ENCODE measurements at places on chromosomes 3 and 15.

DNA sequence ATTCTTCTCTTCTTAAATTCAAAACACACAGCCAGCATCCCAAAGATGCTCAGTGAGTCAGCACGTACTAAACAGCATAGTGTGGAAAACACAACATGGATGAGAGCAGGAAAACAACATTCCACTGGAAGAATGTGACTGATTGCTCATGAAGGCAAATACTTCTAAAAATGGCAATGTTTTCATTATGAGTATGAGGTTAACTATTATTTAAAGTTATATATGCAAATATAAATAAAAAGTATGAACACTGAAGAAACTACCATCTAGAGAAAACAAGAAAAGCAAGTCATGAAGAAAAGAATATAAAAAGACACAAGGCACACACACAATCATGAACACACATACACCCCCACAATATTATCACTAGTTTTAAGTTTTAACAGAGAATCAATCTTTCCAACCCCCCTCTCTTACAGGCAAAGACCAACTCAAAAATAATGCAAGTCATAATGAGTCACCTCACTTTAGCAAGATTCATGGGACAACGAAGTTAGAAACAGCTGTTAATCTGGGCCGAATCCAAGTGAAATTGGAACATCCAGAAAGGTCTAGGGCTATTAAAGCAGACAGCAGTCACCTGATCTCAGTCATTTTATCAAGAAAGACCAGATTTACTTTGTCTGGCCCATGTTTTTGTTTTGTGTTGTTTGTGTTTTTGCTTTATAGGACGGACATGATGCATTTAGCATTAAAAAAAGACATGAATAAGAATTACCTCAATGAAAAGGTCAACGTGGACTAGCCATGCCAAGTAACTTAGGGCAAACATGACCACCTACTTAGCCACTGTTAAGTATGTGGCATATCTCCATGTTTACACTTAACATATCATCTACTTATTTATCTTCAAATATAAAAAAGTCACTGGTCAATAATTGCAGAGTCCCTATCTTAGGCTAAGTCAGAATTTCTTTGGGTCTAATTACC, 18.1 kb downstream of the GBE1 start:
- no peak for DNase-seq

- DNase-seq = no peak
These were observed 208.7 kb downstream of the MECOM start for GRCh38 chr3:169454823-169455222.

GRCh38 chr3:134353171-134353825, 20.9 kb downstream of the AMOTL2 start:
- DNase-seq = no peak

GRCh38 chr3:112376241-112376911, 43.4 kb downstream of the CD200 start:
- DNase-seq = no peak

DNA sequence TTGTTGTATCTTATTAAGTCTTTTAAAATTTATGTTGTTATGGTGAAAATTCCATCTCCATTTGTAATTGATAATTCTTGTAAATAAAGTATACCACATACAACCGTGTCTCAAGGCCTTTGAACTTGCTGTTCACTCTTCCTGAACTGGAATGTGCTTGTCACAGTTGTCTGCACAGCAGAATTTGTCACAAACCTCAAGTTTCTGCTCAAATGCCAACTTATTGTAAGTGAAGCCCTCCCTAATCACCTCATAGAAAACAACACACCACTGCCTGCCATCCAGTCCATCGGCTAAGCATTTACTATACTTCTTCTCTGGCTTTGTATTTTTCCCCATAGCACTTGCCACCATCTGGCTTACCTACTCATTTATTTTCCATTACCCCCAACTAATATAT, 192.3 kb downstream of the THRB start:
- DNase-seq = no peak

DNA sequence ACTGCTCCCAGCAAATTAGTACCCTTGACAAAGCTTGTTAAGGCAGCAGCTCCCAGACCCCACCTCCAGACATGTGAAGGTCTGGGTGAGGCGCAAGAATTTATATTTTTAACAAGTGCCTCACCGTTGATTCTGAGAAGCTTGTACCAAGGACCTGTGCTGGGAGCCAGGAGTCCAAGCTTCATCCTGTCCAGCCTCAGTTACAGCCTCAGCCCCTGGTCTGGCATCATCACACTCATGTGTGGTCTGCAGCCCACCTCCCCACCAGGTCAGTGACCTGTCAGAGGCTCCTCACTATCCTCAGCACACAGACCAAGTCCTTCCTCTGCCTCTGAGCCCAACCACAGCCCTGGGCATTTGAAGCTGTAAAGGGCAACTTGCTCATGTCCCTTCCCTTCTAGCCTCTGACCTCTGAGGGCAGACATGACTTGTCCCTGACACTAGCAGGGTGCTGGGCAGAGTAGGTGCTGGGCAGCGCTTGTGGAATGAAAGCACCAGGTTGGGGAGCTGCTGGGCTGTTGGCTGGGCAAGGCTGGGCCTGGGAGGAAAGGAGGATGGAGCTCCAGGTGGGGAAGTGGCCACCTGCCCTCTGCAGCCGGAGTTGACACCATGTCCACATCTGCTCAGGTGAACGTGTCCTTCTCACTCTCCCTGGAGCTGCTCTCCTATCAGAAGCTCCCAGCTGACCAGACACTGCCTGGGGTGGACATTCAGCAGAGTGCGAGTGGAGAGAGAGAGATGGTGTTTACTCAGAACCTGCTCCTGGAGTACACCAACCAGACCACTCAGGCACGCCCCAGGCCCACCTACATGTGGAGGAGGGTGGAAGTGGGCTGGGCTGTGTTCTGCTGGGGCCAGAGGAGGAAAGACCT, 16.9 kb downstream of the ACAA1 start:
- no peak for DNase-seq

DNA sequence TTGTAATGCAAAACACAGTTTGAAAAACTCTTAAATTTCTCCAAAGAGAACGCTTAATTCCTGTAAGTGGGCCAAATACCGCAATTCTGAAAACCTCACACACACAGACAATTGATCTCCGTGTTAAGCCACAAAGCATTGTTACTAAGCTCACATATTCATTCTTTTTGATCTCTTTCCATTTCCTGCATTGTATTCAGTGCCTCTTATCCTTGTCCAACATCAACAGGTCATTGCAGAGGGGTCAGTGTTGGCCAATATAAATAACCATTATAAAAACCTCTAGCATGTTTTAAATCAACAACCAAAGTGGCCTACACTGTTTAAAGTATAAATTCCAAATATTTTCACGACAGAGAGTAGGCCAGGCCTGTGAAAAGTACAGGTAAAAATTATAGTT, 171.1 kb downstream of the PDZRN3 start:
- no peak for DNase-seq

GRCh38 chr3:175098644-175099043, 239.5 kb downstream of the NAALADL2 start:
- no peak for DNase-seq

- DNase-seq = no peak
These were observed 49.6 kb upstream of the TLE3 start for GRCh38 chr15:70147178-70147760.

GRCh38 chr15:76070921-76071635, 11.3 kb downstream of the TMEM266 start:
- DNase-seq = no peak

GRCh38 chr3:102374863-102375634, 59.8 kb upstream of the ZPLD1 start:
- DNase-seq = no peak

DNA sequence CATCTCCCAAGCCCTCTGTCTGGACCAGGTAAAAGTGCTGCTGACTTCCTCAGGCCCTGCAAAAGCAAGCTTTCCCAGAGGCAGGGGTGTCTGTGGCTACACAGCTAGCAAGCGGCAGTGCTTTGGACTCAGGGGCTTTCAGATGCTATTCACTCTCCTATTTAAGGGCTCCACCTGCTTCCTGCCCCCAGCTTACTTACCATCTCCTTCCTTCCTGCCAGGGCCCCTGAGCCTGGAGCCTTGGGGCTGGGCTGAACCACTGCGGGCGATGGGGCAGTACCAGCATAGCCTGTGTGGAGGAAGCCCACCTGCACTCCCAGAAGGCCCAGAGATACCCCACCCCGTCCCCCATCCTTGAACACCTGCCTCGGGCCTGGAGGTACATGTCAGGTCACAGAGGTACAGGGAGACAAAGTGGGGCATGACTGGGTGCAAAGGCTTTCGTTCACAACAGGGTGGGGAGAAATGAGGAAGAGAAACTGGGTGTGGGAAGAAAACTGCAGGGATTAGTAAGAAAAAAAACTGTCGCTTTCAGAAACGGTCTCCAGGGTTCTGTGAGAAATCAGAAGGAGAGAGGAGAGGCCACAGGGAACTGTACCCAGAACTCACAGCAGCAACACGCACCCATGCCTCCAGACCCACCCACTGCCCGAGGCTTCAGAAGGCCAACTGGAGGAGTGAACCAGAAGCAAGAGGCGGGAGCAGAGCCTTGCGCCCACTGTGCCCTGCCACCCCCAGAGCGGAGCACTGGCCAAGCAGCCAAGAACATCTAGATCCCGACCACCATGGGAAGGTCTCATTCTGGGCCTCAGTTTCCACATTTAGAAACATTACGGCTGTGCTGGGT, 49.5 kb downstream of the CCDC12 start:
- no peak for DNase-seq

- no peak for DNase-seq
These were observed 145.3 kb downstream of the ADAMTS17 start for GRCh38 chr15:100196326-100197058.

DNA sequence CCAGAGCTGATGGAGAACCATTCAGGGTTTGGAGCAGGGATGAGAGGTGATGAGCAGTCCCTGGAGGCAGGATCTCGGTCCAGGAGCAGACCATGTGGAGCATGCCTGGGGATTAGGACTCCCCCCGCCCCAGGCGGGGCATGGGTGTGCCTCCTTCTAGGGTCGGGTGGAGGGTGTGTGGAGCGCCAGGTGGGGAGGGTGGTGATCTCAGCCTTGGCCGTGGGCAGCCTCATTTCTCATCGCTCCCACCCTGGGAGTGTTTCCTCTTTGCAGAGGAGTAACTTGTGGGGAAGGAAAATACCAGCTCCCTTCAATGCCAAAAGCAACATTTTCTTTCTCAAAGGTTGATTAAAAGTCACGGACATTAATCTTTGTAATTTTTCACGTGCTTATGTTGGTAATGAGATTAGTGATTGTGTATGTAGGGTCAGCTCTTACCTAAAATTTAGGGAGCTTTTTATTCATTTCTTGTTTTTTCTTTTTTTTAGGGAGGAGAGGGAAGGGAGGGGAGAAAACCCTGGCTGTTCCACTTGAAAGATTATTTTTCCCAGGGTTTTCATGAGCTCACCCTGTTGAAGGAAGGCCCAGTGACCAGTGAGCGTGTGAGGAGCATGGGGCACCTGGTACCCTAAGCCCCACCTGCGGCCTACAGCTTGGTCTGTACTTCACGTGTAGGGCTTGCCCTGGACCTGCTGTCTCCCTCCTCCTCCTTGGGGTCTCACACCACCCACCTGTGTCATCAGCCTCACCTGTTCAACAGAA, 11.0 kb downstream of the FBLN2 start:
- no peak for DNase-seq

DNA sequence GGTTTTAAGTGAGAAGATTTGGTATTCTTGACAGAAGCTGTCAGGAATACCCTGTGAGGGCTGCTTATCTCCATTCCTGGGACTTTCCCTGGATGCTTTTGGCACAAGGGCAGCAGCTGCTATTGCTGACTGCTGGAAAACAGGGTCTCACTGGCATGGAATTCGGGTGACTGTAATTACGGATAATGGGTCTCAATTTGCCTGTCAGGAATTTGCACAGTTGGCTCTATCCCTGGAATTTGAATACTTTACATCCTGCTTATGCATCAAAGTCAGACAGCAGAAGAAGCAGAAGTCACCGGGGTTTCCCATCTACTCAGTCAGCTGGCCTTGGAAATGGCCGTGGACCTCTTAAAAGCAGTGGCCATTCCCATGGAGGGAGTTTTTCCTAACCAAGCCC, 25.9 kb upstream of the AKAP13 start:
- no peak for DNase-seq

DNA sequence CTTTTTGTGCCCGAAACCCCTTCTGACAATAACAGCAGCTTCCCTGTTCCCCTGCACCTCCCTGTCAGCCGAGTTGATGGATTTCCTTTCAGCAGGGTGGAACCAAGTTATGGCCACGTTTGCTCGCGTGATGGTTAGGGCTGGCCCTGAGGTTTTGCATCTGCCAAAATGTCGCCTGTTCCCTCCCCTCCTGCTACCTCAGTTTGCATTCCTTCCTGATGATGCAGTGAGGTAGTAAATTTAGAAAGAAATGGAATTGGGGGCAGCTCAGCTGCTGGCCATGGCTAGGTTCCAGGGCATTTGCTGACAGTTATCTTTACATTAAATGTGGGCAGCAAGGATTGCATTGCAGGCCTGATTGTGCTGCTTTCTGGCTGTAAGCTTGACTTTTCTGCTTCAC, 13.2 kb downstream of the LIMD1 start:
- no peak for DNase-seq

DNA sequence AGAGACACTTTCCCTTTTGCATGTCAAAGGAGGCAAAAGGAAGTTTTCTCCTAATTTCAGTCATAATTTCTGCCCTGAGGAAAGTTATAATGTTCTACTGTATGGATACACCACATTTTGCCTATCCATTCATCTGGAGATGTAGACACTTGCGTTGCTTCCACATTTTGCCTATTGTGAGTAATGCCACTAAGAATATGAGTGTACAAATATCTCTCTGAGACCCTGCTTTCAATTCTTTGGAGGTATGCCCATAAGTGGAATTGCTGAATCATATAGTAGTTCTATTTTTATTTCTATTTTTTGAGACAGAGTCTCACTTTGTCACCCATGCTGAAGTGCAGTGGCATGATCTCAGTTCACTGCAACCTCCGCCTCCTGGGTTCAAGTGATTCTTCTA, 3.6 kb upstream of the CD276 start:
- no peak for DNase-seq

- DNase-seq = no peak
These were observed 401 bp downstream of the ZSCAN29 start for GRCh38 chr15:43370310-43370974.

DNA sequence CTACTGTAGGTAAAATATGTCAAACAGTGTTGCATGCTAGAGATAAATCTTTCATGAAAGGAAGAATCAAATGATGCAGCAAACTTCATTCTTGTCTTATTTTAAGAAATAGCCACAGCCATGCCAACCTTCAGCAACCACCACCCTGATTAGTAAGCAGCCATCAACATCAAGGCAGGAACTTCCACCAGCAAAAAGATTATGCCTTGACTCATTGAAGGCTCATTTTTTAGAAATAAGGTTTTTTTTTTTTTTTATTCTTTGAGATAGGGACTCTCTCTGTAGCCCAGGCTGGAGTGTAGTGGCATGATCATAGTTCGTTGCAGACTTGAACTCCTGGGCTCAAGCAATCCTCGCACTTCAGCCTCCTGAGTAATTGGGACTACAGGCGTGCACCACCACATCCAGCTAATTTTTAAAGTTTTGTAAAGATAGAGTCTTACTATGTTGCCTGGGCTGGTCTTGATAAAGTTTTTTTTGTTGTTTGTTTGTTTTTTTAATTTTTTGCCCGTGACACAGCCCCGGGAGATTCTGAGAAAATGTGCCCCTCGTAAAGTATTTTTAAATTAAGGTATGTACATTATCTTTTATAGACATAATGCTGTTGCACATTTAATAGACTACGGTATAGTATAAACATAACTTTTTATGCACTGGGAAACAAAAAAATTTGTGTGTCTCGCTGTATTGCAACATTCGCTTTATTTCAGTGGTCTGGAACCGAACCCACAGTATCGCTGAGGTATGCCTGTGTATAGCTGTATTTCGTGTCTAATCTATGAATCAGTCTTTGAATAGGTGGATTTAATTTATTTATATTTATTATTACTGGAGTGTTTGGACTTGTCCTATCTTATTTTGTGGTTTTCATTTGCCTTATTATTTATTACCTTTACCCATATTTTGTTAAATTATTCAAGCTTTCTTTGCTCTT, 23.3 kb downstream of the SNRK start:
- no peak for DNase-seq

- DNase-seq = no peak
These were observed 26.6 kb downstream of the DCP1A start for GRCh38 chr3:53320697-53321096.
